ENCODE measurements at places on chromosomes 3 and 15. TPM values are rescaled to one million over a fixed set of nuclear protein-coding genes. Genes with fewer than 3 reads are reported as not detected.

Gene MUC4
- under 0.01 TPM for total RNA-seq

Gene RPP14
- total RNA-seq, result 9.1 TPM

Gene EEF1AKMT4
- 3.4 TPM for total RNA-seq

Gene ANKDD1A
- total RNA-seq, result 3.3 TPM

Gene NME9
- total RNA-seq, result 0.09 TPM

Gene MYO1E
- total RNA-seq, result 85.1 TPM

Gene RBP2
- total RNA-seq, result not detected

Gene GOLGA6D
- not detected for total RNA-seq

Gene OR5K2
- total RNA-seq, result not detected

Gene CP
- 1.1 TPM for total RNA-seq

Gene LEKR1
- 0.43 TPM for total RNA-seq

Gene DUOX2
- under 0.01 TPM for total RNA-seq

Gene SYNPR
- total RNA-seq, result not detected

Gene PAK2
- total RNA-seq, result 23.2 TPM

Gene TRAT1
- total RNA-seq, result not detected

Gene CMTM7
- 3.4 TPM for total RNA-seq

Gene C3orf52
- total RNA-seq, result 10.5 TPM

Gene NGLY1
- total RNA-seq, result 21.8 TPM

Gene RNU5B-1
- not detected for total RNA-seq

Gene KNG1
- total RNA-seq, result not detected

Gene TP63
- under 0.01 TPM for total RNA-seq

Gene RLBP1
- not detected for total RNA-seq

All from smooth muscle cell of bladder (primary cell).